ENCODE measurements at places on chromosomes 2 and 18.

DNA sequence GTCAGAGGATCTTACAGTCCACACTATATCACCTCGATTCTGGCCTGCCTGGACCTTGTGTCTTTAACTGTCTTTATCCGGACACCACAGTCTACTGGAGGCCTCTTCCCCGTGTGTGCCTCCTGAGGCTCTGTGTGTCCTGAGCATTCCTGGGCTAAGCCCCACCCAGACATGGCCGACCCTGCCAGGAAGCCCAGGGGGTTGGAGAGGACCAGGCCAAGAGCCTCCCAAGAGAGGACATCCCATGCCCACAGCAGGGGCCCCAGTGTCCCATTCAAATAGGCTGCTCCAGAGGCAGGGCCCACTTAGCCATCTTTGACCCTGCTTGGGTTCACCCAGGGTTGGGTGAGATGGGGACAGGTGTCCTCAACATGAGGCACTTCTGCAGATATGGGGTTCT is 84.7 kb upstream of the OTOS start:
- no peak for DNase-seq

DNA sequence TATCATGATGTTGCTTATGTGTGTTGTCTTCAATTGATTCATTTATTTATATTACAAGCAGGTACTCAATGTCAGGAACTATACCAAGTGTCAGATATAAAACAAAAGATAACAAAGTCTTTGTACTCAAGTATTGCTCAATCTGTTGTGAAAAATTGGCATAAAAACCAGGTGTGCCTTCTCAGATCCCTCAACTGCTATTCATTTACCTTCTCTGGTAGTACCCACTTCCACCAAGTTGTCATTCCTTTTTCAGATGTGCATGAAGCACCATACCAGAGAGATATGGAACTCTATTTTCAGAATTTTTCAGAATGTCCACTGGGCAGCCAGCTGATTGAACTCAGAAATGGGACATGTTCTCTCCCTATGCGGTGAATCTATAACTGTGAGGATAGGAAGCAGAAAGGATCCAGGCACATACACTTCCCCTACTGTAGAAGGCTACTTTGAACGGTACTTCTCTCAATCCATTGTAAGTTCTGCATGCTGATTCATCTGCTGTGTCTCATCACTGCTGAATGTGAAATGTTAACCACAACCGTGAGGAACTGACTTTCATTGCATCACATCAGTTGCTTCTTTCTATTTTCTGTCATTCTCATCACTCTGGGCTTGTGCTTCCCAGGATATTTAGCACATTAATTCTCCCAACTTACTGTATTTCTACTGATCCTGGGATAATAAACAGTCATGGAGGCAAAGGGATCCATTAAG is 1621.3 kb downstream of the SUCLG1 start:
- no peak for DNase-seq

DNA sequence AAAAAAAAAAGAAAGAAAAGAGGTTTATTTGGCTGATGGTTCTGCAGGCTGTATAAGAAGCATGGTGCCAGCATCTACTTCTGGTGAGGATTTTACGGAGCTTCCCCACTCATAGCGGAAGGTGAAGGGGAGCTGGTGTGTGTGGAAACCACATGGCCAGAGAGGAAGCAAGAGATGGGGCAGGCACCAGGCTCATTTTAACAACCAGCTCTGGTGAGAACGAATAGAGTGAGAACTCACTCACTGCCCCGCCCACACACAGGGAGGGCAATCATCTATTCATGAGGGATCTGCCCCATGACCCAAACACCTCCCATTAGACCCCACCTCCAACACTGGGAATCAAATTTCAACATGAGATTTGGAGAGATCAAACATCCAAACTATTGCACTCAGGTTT is 68.5 kb downstream of the MOGAT1 start:
- no peak for DNase-seq

DNA sequence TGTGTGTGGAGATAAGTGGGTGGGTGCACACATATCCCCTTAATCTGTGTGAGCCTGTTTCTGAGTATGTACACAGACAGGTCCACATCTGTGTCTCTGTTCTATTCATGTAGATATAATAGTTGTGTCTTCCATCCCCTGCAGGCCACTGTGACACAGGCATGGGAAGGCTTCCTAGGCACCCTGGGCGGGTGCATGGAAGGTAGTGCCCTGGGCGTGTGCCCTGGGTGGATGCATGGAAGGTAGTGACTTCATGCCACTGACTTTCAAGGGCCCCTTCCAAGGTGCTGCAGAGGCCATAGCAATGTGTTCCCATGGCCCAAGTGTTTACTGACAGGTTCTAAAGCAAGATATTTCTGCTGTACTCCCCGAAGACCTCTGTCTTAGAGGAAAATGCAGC is 462.5 kb upstream of the HS6ST1 start:
- DNase-seq: no peak

- DNase-seq: no peak
These were observed 669.7 kb downstream of the SLC4A3 start for GRCh38 chr2:220297093-220297492.

DNA sequence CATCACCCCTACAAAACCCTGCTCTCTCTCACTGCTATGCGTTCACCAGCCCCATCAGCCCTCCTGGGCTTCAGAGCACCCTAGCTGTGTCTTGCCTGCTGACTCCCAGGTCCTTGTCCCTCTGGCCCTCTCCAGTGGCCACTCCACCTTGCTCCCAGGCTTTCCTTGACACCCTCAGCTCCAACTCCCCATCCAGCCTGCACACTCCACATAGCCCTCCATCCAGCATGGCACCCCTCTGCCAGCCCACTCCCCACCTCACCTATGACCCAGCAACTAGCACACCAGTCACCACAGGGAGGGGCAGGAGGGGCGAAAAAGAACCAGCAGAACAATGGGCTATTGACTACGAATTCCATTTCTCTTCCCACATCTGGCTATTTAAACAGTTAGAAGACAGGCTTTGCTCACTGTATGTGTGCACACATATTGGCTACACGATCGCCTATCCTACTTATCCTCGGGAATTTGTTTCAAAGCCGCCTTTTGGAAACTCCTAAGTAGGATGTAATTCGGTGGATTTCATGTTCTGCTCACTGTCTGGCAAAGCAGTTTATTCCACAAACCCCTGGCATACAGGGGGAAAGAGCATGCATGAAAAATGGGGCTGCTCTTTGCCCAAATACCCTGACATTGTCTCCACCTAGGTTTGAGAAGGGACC is 195.3 kb downstream of the SMAD2 start:
- no peak for DNase-seq

- no peak for DNase-seq
These were observed 74.2 kb upstream of the KLF7 start for GRCh38 chr2:207239754-207240494.

DNA sequence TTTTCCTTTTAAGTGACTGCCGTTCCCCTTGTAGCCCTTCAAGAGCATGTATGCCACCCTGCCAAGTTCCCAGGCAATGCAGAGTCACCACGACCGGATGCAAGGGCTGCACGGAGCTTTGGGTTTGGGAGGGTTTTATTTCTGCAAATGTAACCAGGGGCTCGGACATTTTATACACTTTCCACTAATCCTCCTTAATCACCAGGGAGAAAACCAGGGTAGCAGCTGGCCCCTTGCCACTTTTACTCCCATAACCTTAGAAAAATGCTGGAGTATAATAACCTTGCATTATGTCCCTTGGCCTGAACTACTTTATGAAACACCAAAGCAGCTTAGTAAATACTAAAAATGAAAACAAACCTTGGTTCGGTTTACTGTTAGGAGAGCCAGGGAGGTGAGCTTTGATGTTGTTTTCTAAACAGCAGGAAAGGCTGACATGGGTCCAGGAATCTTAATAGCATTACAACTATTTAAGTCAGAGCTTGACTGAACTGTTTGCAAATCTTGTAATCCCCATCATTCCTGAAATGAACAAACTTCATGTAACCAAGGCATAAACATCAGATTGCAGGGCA is 152.8 kb upstream of the RIOK3 start:
- DNase-seq: no peak

DNA sequence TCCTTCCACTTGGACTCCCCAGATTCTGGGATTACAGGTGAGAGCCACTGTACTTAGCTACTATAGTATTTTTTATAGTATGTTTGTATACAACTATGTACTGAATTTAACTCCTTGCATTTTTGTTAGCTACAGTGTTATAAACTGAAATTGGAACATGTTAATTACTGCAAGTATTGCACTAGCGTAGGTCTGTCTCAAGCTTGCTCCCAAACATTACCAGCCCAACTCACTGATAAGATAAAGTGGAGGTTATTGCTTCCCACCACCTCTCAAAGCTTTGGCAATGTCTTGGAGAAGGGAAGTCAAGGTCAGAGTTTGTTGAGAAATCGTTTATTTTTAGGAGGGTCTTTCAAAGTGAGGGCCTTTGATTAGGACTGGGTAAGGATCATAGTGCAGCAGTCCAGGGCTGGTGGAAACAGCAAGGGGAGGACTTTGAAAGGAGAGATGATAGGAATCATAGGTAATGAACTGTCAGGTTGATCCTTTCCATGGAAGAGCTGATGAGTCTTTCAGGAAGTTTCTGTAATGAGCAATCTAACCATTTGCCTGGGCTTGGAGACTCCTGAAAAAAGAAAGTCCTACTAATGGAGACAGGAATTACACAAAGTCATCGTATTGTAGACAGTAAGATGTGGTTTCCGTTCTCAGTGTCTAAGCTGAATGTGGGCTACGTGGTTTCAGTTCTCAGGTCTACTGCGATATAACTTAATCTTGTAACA is 257.1 kb downstream of the MYO3B start:
- peak; percentile 6 for DNase-seq

- DNase-seq: no peak
These were observed 20.1 kb upstream of the MGAT5 start for GRCh38 chr2:134233728-134234136.

DNA sequence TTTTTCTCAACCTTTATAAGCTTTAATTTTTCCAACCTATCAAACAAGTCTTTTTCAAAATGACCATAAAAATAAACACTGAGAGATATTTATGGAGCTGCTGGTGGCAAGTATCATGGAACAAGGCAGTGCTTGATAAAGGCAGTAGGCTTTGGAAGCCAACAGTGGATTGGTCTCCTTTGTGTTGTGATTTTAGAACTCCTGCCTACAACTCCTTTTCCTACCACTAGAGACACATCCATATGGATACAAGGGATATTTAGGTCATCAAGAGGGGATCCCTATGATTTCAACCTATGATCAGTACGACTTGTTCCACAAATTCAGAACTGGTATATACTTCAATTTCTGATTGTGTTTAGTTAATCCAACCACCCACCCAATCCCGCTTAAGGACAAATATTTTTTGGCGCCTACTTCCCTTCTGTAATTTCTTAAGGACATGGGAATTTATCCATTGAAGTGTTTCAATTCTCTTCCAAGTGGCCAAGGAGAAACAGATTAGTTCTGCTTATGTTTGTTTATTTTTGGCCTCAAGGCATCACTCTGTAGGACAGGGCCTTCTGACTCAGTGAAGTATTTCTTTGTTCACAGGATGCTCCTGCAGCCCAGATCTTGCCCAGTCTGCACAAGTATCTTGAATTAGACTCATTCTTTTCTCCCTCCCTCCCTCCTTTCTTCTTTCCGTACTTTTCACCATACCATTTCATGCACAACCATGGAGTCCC is 2119.6 kb upstream of the PIK3C3 start:
- no peak for DNase-seq

DNA sequence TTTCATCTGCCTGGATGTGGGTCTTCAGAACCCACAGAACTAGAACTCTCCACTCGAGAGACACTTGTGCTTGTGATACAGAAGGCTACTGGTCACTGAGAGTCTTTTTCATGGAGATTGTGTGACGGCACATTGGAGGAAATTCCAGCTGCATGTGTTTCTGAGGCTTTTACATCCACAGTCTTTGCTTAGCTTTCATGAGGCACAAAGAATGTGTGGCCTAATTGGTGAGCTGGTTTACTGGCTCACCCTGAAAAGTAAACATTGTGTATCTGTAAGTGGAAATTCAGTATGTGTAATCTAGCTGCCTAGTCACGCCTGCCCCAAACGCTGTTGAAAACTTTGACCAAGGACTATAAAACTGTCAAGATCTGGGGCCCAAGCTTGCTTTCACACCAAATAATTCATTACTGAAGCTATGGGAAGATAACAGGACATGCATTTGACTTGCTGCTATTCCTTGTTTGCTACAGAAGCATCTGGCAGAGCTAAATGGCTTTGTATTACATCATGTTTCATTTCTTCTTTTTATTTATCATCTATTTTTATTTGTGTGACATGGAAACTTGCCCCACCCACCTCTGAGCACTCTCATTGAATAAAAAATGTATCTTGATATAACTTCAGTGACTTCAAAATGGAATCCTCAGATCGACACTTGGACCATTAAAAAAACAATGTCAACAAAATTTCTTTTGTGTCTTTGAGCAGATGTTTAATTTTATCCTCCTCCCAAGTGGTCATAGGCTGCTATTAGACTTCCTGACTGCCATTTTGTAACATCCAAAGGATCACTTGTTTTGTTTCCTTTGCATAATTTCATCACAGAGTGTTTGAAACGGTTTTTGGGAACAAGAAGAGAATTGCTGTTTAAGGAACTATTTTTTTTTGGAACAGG is 80.2 kb downstream of the EFEMP1 start:
- no peak for DNase-seq

GRCh38 chr2:213475433-213475832 is 191.2 kb downstream of the SPAG16 start:
- no peak for DNase-seq

- DNase-seq: no peak
These were observed 33.7 kb downstream of the LYPD1 start for GRCh38 chr2:132636346-132636745.

GRCh38 chr2:72745679-72746368 is 80.0 kb downstream of the EXOC6B start:
- no peak for DNase-seq

- DNase-seq: no peak
These were observed 21.9 kb downstream of the METTL8 start for GRCh38 chr2:171411791-171412483.

DNA sequence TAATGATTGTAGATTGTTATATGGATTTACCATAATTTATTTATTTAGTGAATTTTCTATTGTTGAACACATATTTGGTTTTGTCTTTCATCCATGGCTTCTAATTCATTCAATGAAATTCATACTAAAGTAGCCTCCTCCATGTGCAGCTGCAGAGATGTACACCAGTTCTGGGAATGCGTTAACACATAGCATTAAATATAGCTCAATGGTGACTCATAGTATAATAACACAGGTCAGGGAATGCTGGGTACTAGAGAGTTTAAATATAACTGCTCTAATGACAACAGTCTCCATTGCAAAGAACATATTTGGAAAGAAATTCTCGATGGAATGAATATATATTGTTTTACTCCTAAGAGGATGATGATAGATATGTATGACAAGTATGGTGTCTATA is 1190.2 kb upstream of the NRXN1 start:
- DNase-seq: no peak

- no peak for DNase-seq
These were observed 334.3 kb downstream of the DYSF start for GRCh38 chr2:71787476-71788185.
